ENCODE measurements at places on chromosomes 1 and 21.

GRCh38 chr1:28240024-28240423, 4.1 kb downstream of the ATP5IF1 start:
- DNase-seq: no peak

DNA sequence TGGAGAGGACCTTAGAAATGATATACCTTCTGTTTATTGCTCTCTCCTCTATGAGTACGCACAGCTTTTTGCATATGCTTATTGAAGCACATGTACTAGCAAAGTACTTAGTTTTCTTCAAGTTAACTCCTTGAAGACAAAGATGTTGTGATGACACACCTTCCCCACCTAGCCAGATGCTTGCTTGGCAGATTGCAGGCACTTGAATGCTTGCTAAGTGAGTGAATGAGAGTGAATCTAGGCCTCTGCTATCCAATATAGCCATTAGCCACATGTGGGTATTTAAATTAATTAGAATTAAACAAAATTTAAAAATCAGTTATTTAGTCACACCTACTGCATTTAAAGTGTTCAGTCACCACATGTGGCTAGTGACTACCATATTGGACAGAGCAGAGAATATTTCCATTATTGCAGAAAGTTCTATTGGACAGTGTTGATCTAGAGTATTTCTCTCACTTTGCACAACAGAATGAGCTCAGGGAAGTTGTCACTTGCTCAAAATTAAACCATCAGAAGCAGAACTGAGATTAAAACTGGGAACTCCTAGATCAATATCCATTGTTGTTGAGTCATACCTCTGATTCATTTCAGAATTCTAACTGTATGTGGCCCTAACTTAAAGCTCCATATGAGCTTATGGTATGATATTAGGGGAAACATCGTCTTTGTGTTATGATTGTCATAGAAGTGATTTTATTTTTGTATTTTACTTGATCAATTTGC, 8.6 kb upstream of the EEIG2 start:
- no peak for DNase-seq

GRCh38 chr1:232561381-232561780, 68.6 kb downstream of the SIPA1L2 start:
- DNase-seq: no peak

GRCh38 chr1:242241936-242242335, 243.0 kb upstream of the MAP1LC3C start:
- DNase-seq: no peak

GRCh38 chr1:45327644-45328515, 1.2 kb downstream of the HPDL start:
- DNase-seq: no peak

DNA sequence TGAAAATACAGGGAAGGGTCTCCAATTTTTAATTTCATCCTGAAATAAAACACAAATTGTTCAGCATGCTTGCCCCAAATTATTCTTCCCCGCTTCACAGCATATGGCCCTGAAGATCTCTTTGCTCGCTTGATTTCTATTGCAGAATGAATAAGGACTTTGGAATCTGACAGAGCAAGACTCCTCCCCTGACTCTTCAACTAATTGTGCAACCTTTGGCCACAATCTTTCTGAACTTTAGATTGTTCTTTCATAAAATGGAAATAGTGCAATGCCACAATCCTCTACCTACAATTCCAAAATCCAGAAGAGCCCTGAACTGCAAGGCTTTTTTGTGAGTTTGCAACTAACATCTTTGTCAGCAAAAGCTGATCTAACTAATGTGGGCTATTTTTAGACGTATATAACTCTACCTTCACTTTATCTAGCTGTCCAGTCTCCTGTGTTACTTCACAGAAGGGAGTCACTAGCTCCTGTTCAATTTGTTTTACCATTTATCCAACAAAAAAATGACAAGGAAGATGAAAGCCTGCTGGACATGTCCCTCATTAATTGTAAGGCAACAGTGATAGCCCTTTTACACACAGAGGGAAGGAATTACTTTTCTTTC, 13.4 kb downstream of the RNASEL start:
- no peak for DNase-seq

DNA sequence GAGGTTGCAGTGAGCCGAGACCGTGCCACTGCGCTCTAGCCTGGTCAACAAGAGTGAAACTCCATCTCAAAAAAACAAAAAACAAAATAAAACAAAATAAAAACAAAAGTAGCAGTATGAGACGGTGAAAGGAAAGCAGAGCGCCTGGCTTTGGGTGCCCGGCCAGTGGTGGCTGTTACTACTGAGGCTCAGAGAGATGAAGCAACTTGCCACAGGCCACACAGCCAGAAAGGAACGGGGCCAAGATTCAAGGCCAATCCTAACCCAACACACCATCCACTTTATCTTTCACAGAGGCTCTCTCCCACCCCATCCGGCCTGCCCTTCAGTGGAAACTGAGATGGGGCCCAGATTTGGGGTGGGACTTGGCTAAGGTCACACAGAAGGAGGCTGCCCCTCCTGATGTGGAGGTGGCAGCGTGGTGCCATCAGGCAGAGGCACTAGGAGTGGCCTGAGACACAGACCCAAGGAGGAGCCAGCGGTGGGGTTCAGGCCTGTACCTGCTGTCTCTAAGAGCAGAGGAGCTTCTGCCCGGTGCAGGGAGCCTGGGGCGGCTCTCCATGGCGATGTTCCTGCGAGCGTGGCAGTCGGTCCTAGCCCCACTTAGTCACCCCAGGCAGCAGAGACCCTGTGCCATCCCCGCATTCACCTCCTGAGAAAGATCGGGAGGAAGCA, 33.2 kb downstream of the LDLRAP1 start:
- DNase-seq: no peak

DNA sequence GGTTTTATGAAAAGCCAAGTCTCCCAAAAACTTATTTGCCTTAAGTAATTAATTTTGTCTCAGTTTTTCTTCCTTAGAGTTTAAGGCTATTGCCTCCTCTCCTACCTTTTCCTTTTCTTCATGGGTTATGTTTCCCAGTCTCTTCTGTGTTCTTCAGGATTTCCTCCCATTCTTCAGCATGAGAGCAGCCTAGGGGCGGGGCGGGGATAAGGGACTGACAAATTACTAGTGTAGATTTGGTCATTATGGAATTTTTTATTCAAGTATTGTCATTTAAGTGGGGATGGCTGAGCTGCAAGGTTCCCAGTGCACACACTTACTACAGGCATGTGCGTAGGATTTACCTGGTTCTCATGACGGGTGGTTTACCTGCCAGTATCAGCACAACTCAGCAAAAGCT, 35.2 kb upstream of the PIGV start:
- no peak for DNase-seq

DNA sequence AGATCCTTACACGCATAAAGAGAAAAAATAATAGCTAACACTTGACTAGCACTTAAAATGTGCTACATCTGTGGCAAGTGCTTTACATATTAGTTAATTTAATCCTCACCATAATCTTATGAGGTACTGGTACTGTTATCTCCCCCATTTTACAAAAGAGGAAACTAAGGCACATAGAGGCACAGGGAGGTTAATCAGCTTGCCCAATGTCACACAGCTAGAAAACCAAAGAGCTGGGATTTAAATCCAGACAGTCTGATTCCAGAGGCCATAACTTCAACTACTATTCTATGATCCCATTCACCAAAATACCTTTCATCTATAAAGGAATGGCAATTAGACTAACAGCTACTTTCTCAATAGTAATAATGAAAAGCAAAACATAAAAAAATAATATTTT, 11.7 kb downstream of the SPOCD1 start:
- DNase-seq: no peak

- DNase-seq: no peak
These were observed 5.0 kb downstream of the GUCA2B start for GRCh38 chr1:42158189-42158588.

DNA sequence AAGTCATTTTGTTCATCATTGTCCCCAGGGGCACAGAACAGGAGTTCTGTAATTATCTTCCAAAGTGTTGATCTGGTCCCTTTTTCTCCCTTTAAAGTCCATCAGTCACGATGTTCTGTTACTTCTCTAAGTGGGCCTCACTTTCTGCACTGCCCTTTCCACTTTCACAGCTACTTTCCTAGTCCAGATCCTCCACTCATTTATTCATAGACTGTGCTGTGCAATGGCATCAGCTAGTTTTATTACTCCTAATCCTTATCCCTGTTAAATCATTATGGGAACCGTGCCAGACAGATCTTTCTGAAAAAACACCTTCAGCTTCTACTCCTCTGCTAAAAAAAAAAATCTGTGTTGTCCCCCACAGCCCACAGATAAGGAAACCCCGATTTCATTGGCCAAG, 64.0 kb upstream of the BCL10 start:
- no peak for DNase-seq

DNA sequence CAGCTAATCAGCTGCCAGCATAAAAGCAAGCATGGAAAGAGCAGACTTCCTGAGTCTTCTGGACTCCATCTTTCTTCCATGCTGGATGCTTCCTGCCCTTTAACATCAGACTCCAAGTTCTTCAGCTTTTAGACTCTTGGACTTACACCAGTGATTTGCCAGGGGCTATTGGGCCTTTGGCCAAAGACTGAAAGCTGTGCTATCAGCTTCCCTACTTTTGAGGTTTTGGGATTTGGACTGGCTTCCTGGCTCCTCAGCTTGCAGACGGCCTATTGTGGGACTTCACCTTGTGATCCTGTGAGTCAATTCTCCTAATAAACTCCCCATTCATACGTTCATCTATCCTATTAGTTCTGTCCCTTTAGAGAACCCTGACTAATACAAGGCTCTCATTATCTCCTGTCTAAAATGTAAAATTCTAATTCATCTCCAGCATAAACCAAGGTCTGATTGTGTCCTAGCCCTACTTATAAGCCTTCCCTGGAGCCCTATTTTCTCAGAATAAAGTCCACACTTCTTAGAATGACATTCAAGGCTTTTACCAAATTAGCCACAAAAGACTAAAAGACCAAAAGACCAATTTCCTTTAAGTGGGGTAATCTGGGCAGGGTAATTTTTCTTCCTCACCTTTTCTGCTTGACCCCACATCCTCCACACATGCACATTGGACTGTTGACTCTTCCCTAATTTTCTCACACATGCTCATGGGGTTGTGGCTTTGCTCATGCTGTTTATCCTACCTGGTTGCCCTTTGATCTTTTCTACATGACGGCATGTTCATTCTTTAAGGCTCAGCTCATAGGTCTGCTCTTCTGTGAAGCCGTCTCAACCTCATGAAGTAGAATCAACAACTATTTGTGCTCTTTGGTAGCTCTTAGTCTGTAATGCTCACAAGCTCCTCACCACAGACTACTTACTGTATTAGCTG, 18.1 kb upstream of the ENAH start:
- DNase-seq: no peak

- peak; percentile 62 for DNase-seq
These were observed 30.9 kb downstream of the SNAP47 start for GRCh38 chr1:227766015-227766634.

DNA sequence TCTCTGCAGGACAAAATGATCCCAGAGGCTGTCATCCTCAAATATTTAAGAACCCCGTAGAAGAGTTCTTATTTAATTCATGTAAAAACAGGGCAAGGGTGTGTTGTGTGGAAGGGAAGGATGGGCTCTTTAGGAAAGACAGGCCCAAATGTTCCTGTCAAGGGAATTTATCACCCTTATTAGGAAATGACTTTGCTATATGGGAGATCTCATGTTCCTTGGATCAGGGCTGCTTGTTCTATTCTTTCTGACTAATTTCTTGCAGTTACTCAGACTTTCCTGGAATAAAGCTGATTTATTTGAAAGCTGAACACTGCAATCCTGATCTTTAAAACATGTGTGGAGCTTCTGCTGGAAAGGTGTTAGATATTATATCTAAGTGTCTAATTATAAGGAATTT, 72.8 kb downstream of the SELENOF start:
- DNase-seq: no peak

DNA sequence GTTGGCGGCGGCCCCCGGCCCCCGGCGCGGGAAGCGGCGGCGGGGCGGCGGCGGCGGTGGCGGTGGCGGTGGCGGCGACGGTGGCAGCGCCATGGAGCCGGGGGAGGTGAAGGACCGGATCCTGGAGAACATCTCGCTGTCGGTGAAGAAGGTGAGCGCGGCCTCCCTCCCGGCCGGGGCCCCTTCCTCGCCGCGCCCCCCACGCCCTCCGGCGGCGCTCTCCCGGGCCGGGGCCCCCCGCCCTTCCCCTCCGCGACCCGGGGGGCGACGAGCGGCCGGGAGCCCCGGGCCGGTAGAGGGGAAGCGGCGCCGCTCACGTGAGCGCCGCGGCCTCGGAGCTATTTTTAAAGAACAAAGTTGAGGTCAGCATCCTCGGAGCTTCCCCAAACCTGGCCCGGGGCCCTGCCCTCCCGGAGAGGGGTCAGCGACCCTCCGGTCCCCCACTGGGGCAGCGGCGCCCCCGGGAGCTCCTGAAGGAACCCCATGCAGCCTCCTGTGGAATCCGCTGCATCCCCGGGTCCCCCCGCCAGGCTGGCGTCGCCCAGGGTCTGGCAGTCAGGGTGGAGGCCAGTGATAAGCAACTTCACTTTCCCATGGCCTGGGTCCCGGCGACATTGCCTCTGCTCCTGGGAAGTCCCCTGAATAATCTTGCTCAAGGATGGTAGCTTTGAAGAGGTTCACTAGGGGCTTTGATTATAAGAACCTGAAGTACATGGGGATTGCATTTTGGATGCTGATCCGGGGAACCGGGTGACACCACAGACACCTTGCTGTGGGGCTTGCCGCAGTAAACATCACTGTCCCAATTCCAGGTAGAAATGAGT, 560 bp downstream of the PLEKHM2 start:
- DNase-seq: no peak

DNA sequence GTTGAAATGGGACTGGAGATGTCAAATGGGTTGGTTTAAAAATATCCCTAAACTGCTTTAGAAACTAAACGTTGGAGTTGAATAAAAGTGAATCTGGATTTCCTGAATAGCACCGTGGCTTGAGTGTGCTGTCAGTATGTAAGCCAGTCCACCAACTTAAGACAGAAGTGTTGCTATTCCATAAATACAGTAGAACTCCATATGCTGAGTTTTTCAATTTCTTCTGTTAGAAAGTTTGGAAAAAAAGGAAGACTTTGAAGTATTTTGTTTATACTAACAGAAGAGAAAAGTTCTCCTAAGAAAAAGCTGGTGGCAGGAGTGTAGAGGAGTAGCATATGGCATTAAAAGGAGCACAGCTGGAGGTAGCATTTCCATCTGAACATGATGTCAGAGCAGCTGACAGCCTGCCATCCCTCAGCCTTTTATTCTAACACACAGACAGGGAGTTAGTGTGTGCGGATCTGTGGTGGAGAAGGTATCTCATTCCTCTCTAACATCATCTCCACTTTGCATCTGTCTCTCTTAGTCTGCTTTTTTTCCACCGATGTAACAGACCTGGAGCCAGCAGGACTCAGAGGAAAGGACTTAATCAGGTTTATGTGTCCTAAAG, at the start of gene ZBTB18:
Gene ZBTB18, plus strand, starts transcription at position 449 of the 610 bp plus-strand sequence. Its CDS starts 149 bp downstream, at position 598.
- no peak for DNase-seq

GRCh38 chr1:95041491-95042165, 31.1 kb downstream of the ALG14 start:
- no peak for DNase-seq

DNA sequence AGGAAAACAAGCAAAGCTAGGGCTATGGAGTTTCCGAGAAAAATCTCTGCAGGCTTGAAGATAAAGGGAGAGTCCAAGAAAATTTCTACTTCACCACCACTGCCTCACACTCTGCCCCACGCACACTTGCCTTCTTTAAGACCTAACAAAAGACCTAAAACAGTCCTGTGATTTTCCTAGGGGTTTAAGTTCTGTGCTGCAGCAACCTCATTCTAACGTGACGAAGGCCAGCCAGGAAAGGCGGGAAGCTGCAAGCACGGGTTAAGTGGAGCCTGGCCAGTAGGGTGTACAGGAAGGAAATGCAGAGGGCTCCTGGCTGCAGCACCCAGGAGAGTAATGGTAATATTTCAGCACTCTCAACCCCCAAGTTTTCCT, 1.5 kb downstream of the SPATA6 start:
- no peak for DNase-seq

- DNase-seq: no peak
These were observed 151.4 kb downstream of the AMY1C start for GRCh38 chr1:103901072-103901471.

Measured in stimulated activated CD8-positive, alpha-beta memory T cell treated with anti-CD3 and anti-CD28 coated beads, Interleukin-12 subunit alpha, Interleukin-12 subunit beta, amount 100 ng/mL, for 4 hours (primary cell).